ENCODE measurements at places on chromosomes 13 and 19. TPM values are rescaled to one million over a fixed set of nuclear protein-coding genes. Genes with fewer than 3 reads are reported as not detected.

- no peak for DNase-seq
Observed at GRCh38 chr19:45451131-45451849, 16.5 kb upstream of the FOSB start.

GRCh38 chr13:106139377-106139776 lies 396.1 kb downstream of the EFNB2 start:
- DNase-seq, result no peak

DNA sequence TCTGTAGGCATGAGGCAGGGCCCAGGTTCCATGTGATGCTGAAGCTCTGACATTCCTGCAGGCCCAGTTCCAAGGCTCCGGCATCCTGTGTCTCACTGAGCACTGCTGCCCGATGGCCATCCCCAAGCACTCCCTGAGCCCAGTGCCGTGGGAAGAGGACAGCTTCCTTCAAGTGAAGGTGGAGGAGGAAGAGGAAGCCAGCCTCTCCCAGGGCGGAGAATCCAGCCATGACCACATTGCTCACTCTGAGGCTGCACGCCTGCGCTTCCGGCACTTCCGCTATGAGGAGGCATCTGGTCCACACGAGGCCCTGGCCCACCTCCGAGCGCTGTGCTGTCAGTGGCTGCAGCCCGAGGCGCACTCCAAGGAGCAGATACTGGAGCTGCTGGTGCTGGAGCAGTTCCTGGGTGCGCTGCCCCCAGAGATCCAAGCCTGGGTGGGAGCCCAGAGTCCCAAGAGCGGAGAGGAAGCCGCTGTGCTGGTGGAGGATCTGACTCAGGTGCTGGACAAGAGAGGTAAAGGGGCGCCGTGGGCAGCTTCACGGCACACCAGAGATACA lies 8.0 kb downstream of the ZSCAN22 start:
- DNase-seq, result no peak

DNA sequence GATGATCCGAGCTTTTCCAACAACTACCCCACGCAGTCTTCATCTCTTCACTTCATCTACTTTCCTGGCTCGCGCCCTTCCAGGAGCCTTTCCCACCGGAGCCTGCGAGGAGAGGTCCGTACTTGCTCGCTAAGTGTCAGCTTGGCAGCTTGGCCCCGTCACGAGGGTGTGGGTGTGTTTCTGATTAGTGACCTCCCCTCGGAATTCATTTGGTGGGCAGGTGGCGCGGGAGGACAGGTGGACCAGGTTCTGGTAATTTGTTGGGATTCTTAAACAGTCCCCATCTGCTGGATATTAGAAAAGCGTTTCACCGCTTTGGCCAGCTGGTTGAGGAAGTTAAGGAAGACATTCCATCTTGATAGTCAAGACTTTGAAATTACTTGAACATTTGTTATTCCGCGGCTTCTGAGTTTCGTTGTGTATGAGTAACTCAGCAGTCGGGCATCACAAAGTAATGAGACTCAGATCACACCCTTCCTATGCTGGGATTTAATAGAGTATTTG lies 515 bp downstream of the UFM1 start:
- peak; percentile 58 for DNase-seq

- DNase-seq, result no peak
Observed at GRCh38 chr13:105616333-105617075, 919.0 kb downstream of the EFNB2 start.

- no peak for DNase-seq
Observed at GRCh38 chr19:2800506-2800905, 15.2 kb downstream of the THOP1 start.

DNA sequence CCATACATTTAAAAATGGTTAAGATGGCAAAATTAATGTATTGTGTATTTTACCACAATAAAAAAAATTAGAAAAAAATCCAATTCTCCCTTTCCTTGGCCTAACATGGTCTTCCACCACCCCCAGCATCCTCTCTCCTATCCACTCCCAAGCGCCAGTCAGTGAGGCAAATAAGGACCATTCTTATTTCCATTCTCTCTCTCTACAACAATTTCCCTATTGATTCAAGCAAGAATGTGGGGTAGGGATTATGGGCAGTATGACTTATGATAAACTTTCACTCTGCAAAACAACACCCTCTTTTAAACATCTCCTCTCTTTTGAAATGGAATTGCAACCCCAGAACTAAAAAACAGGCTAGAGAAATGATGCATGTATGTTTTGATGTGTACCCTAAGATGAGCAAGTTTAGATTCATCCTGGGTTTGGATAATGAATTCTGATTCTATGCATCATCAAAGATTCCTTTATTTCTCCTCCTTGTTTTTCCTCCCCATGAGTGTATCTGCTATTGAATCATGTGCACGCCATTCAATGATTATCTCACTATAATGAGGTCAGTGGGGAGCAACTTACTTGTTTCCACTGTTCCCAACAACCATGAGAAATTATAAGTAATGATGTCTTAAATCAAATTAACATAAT lies 3.5 kb downstream of the STARD13 start:
- DNase-seq, result no peak

- no peak for DNase-seq
Observed at GRCh38 chr13:110129539-110130186, 177.3 kb downstream of the COL4A1 start.

DNA sequence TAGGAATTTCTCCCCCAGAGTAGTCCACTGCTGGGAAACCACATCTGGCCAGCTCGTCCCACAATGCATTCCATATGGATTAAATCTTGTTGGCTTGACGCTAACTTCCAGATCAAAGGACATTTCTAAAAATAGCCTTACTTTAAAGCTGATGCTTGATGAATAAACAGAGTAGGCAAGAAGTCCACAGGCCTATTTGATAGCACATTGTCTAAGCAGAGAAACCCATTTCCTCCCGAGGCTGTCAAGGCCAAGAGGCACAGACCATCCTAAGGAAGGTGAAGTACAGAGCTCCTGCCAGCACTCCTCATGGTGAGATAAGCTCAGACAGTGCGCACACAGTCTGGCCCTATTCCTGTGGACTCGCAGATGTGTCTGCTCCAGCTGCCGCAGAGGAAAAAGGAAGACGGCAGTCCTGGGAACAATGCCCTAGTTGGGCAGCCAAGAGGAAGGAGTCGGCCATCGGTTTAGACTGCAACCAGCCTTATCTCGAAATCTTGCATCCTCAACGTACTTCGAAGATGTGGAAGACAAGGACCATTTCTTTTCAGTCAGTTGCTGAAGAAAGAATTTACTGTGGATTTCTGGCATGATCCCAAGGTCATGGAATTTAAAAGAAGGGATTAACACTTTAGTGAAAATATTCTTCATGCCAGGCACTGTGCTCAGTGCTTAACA lies 156.8 kb downstream of the RGCC start:
- no peak for DNase-seq

DNA sequence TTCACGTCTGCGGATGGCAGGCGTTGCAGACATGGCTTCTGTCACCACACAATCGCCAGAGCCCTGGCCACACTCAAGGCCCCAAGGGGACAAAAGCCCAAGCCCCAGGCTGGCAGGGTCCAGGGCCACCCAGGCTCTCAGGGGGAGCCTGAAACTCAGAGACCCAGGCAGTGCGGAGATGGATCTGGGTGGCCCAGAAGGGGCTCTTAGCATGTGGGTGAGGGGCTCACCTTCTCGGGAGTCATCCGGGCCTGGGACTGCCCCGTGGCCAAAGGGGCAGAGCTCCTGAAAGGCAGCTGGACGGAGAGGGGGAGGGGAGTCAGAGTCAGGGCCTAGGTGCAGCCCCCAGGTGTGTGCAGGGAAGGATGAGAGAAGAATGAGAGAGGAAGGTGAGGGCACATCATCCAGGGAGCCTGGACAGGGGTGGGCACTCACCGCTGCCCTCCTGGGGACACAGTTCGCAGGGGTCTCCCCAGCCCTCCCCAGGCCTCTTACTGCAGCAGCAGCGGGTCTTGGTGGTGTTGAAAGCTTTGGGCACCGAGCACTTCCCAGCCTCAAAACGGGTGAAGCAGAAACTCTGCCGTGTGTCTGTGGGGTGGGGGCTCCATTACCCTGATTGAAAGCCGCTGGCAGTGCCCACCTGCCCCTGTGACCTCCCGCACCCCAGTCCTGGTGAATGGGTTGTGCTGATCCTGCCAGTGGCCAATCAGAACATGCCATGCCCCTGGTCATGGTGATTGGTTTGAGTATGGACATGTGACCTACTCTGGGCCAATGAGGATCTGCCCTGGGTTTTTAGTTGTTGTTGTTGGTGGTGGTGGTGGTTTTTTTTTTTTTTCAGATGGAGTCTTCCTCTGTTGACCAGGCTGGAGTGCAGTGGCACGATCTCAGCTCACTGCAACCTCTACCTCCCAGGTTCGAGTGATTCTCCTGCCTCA lies 37.4 kb downstream of the CCL25 start:
- no peak for DNase-seq

DNA sequence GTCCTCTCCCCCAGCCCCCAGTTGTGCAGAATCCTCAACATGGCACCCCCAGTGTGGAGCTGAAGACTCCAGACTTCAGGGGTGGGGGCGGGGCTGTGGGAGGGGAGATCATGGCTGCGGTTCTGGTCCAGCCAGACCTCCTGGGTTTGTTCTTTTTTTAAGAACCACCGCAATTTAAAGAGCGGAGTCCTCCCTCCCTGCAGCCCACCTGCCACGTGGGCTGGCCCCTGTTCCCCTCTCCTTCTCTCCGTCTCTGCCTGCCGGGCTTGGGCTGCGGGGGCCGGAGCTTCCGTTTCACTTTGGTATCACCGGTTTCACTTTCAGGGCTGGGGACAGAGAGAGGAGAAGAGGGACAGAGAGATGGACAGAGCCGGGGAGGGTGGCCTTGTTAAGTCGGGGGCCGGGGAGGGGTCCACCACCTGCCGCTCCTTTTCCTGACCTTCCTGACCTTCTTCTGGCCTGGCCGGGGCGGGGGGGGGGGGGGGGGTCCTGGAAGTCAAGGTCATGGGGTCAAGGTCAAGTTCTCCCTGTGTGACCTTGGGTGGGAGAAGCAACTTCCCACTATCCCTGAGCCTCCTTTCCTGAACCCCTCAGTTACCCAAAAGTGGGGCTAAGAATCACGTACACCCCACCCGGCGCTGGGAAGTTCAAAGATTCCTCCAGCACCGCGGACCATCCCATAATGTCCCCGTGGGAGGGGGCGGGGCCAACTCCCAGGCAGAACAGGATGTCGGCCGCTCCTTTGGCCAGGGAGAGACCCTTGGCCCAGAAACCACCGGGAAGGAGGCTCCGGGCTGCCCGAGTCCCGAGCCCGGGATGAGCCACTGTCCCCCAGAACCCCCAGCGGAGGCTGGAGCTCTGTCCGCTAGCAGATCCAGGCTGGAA lies 11.3 kb upstream of the ZBTB7A start:
- no peak for DNase-seq

Gene NLRP11
- 0.15 TPM for polyA plus RNA-seq

Gene TMEM255B
- polyA plus RNA-seq, result 2.9 TPM

Gene NLRP5
- polyA plus RNA-seq, result not detected

Measured in left renal pelvis (tissue), 4 donors.